ENCODE measurements at places on chromosomes 2 and 18.

- no peak for DNase-seq
These were observed 19.4 kb downstream of the KCNIP3 start for GRCh38 chr2:95316466-95317122.

DNA sequence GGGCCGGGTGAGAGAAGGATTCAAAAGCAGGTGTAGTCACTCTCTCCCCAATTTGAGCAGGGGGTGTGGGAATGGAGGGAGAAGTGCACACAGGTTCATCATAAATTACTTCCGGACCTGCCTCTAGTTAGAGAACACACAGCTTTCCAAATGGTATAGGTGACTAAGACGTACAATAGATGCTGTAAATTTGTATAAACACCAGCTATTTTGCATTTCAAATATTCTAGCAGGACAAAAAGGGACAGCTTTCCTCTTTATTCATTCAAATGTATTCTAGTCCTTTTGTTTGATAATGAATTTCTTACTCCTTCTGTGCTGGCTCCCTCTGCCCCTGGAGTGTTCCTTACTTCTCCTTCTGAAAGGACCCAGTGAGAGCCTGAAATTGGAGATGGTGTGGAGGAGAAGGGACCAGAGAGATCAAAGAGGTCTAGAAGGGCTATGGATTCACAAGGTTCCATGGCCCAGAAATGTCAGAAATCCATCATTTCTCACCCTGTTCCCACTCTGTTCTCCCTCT is 53.2 kb upstream of the SH3BP4 start:
- no peak for DNase-seq

- no peak for DNase-seq
These were observed 1853.6 kb upstream of the LRRTM1 start for GRCh38 chr2:82158150-82158549.

- DNase-seq, result no peak
These were observed 104.8 kb downstream of the TANC1 start for GRCh38 chr2:159073256-159073655.

GRCh38 chr2:121723316-121723715 is 13.4 kb downstream of the NIFK start:
- DNase-seq, result no peak

DNA sequence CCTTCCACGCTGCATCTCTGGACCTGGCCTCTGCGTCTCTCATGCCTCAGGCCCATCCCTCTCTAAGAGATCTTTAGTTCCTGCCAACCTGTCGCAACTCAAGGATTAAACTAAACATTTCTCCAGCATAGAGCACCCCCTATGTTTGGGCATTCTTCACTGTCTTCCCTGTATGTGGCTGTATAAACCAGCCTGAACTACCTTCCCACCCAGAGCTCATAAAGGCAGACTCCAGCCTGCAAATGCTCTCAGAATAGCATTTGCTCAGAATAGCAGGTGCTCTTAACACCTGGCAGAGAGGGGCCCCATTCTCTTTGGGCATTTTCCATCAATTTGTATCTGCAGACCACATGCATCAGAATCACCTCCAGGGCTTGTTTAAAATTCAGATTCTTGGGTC is 83.4 kb downstream of the EHD3 start:
- DNase-seq, result no peak

DNA sequence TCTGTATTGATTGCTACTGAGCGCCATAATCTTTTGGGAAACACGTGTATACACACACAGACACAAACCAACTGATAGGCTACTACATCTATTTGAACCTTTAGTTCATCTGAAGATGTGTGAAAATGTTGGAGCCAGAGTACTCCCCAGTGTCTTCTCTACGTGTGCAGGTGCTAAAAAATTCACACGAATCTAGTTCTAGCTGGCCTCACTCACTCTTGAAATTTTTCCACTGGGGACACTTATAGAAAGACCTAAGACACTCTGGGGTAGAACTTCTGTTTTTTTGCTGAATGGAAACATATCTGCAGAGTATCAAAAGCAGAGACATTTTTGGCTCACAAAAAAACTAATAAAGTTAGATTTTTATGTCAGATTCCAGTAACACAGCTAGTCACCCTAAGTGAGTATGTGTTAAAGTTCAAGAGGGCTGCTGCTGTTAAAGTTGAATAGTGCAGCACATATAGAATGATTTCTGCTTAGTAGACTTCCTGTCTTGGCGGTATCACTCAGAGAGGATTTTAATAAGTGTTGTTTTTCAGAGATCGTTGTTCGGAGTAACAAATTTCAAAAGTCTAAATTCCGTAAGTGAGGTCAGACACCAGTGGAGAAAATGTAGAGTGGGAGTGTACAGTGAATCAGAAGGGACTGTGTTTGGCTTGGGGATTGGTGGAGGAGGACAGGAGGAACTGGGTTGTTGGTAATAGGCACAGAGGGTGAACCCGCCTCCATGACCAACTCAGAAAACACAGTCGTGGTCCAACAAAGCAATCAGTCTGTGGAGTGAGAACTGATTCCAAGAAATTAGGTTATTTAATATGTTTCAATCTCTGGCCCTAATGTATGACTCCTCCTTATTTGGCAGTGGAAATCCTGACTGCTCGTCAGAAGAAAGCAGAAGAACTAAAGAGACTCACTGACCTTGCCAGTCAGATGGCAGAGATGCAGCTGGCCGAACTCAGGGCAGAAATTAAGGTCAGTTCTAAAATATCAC is 43.1 kb downstream of the KCTD18 start:
- no peak for DNase-seq

- no peak for DNase-seq
These were observed 1.6 kb upstream of the ADRA2B start for GRCh38 chr2:96117701-96118588.

GRCh38 chr2:981759-982158 is 31.1 kb downstream of the SNTG2 start:
- DNase-seq, result no peak

DNA sequence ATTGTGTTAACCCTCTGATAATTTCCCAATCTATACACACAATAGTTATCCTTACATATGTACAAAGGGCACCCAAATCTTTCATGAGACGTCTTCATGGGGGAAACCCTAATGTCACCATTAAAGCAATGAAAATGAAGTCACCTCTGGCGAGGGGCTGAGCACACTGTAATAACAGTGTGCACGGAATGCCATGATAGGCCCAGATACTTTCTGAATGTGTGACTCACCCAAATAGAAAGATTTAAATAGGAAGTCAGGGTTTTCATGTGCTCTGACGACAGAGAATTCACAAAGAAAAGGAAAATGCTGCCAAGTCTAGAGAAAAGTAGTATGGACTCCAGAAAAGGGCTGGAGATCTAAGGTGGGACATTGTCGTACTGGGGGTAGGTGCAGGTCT is 128.3 kb downstream of the SATB2 start:
- no peak for DNase-seq

GRCh38 chr2:237645261-237645660 is 17.9 kb downstream of the LRRFIP1 start:
- DNase-seq, result no peak

DNA sequence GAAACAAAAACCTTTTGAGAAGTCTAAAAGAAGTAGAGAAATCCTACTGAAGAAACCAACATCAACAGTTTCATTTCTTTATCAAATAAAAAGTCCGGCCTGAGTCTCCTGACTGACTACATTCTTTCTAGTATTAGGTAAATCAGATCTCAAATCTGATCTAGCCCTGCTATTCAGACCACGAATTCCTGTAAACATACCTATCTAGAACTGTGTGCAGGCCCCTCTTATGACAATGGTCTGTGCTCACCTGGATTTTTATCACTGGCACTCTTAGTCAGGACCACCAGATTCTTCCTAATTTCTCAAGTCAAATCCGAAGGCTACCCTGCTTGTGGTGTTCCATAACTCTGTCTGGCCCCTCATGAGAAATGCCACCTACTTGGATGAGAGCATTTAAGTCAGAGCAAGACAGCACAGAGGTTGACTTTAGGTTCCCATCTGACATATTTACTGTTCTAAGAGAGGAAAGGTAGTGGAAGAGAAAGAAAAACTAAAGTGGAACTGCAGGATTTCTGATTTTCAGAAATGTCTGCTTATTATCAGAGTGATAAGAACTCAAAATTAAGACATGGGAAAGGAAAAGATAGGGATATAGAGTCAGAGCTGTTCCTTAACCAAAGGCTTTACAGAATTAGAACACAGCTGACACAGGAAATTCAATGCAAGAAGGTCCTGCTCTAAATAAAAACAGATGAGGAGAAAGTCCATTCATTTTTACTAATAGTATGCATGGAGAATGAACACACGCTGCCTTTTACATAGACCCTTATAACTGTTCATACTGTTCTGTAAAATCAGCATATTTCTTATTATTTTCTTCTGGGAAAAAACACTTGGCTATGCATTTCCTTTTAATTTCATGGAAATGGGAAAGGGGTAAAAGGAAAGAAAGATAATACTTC is 56.5 kb downstream of the SLC8A1 start:
- no peak for DNase-seq

DNA sequence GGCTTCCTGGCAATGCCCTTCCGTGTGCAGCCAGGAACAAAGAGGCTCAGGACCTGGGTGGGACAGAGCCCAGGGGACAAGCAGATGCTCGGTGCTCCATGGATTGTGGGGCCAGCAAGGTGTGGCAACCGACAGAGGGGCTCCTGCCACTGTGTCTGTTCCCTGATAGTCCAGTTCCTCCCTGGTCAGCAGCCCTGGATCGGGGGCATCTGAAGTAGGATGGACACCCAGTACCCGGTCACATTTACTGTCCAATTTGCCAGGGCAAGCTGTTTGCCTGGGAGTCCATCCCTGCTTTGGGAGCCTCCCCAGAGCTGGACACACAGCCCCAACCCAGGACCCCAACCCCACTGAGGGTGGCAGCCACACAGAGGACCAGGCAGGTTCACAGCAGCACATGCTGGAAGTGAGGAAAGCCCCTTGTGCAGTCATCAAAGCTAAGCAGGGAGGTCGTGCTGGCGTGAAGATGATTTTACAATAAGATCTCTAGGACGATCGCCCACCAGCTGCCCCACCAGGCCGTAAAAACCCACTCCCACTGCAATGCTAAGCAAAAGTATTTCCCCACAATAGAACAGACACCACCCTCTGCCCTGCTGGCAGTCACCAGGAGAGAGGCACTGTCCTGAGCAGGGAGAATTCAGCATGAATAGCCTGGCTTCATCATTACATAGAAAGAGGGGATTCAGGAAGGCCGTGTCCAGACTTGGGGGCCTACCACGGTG is 141.7 kb downstream of the NDUFA10 start:
- no peak for DNase-seq

- DNase-seq, result no peak
These were observed 118.1 kb upstream of the MAP2 start for GRCh38 chr2:209305746-209306196.

- no peak for DNase-seq
These were observed 34.9 kb upstream of the APCDD1 start for GRCh38 chr18:10419420-10420103.

GRCh38 chr18:5891854-5892215 is 3.5 kb downstream of the TMEM200C start:
- no peak for DNase-seq

DNA sequence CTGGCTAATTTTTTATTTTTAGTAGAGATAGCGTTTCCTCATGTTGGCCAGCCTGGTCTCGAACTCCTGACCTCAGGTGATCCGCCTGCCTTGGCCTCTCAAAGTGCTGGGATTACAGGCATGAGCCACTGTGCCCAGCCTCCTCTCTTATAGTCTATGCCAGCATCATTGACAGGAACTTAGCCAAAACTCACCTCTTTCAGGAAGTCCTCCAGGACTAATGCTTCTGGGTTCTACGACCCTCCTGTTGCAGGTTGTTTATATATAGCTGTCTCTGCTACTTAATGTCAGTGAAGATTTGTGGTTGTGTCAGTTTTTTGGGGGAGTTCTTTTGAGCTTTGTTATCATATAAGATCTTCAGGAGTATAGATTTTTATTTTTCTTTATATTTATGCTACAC is 112.1 kb upstream of the CDC42EP3 start:
- no peak for DNase-seq

DNA sequence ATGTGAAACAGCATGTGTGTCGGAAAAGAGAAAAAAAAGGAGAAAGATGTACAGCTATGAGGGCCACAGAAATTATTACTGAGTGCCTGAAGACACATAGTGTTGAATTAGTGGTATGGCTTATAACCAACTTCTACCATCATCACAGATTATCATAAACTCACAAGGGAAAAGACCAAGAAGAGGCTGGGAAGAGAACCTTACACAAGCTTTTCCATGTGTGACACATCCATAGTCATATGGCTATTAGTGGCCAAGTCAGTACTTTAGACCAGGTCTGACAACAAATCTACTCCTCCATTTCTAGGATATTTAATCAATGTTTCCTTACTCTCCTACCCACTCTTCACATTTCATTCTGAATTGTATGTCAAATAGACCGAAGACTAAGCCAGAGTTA is 3.5 kb upstream of the GALNT5 start:
- no peak for DNase-seq

- no peak for DNase-seq
These were observed 48.8 kb downstream of the THUMPD2 start for GRCh38 chr2:39730276-39730675.

GRCh38 chr18:79949697-79950487 is 1.6 kb downstream of the SLC66A2 start:
- DNase-seq, result peak; percentile 55

DNA sequence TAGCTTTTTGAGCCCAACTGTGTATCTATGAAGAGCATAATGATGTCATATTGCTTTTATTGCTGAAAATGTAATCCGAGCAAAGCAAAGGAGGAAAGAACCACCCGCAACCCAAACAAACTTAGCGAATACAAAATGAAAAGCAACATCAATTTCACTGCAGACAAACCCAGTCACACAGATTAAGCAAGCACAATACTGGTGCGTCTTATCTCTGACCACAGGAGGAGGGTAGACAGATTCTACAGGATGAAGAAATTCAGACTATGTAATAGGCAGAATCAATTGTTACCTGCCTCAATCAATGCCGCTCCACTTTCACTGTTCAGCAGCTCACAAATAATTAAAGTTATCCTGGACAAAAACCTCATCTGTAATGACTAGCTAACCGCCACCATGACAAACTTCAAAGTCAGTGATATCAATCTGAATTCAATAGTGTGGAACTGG is 115.5 kb upstream of the SP3 start:
- DNase-seq, result no peak

GRCh38 chr2:109507217-109507616 is 106.5 kb downstream of the SEPTIN10 start:
- peak; percentile 64 for DNase-seq

DNA sequence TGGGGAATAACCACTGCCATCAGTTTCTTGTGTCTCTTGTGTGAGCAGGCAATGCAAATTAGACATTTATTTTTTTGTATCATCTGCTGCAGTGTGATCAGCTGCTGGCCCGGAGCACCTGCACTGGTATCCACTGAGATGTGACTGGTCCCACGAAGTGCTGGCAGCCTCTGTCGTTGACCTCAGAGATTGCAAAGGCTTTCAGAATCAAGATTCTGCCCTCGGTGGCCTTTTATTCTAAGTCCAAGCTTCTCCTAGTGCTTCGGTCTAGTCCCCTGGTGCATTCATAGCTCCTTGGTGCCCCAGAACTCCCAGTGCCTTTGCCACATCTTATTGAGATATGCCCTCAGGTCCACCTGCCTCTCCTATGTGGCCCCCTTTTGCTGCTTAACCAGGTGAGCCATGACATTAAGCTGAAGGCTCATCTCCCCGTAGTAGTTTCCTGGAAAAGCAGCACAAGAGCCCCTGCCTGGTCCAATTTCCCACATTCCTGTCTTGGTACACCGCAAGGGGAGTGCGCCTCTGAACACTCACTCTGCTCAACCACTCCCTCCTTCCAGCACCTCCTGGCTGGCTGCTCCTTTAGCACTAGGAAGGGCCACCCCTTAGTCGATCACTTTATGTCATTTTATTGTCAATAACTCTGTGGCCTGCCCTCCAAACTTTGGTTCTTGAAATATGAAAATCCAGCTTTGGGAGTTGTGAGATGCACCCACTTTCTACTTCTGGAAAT is 27.1 kb upstream of the MARCO start:
- no peak for DNase-seq

- DNase-seq, result no peak
These were observed 216.4 kb downstream of the GCA start for GRCh38 chr2:162560291-162560690.

Data from Ammon's horn (tissue), 1 donor.